Stimulated activated CD4-positive, alpha-beta T cell treated with anti-CD3 and anti-CD28 coated beads, Interleukin-15, amount 100 ng/mL, for 1 hour (primary cell): ENCODE measurements at places on chromosomes 3 and 15.

GRCh38 chr15:89021224-89021623 is 67.0 kb upstream of the ABHD2 start:
- no peak for DNase-seq

DNA sequence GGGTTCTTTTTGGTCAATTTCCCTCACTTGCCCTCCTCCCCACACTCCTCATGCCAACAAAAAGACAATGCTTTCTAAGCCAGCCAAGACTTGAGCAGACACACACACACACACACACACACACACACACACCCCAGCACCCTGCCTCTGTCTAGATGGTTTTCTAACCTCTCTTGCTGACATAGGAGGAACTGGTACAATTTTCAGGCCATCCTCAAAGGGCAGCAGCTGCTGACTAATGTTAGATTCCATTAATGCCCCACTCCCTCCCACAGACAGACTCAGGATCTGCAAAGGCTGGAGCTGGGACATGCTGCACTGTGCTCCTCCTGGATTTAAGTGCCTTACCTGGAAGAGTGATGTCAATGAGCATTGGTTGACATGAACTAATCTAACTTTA is 438.4 kb downstream of the OCA2 start:
- DNase-seq: no peak

DNA sequence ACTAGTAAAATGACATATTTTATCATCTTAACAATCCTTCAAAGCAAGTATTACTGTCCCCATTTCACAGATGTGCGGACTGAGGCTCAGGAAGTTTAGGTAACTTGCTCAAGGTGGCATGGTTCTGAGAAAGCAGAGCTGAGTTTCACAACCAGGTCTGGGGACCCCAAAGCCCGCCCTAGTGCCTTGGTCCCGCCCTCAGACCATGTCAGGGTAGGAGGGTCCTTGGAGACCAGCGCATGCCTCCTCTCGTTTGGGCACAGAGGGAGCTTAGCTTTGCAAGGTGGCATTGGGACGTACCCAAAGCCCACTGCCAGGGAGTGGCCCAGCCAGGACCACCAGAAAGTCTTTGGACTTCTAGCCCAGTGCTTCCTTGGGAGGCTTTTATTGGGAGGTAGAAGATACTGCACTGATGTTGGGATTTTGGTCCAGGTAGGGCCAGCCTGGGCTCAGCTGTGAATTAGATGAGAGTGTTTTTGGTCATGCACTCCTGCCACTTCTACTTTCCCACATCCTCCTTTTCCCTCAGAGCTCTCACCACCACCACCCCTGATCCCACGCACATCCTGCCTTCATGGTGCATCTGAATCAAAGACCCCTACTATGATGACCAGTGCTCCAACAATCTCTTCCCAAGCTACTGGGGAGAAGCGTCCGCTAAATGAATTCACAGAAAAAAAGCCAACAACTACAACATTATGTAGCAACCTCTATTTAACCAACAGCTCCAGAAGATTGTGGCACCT is 307.9 kb downstream of the TLE3 start:
- no peak for DNase-seq

GRCh38 chr3:9175421-9175820 is 74.0 kb downstream of the SRGAP3 start:
- DNase-seq: no peak

- DNase-seq: no peak
Observed at GRCh38 chr15:66864871-66865281, 162.8 kb downstream of the SMAD6 start.

GRCh38 chr3:14510838-14511622 is 29.1 kb downstream of the GRIP2 start:
- no peak for DNase-seq

- no peak for DNase-seq
Observed at GRCh38 chr3:119560160-119560559, 746 bp upstream of the CD80 start.

DNA sequence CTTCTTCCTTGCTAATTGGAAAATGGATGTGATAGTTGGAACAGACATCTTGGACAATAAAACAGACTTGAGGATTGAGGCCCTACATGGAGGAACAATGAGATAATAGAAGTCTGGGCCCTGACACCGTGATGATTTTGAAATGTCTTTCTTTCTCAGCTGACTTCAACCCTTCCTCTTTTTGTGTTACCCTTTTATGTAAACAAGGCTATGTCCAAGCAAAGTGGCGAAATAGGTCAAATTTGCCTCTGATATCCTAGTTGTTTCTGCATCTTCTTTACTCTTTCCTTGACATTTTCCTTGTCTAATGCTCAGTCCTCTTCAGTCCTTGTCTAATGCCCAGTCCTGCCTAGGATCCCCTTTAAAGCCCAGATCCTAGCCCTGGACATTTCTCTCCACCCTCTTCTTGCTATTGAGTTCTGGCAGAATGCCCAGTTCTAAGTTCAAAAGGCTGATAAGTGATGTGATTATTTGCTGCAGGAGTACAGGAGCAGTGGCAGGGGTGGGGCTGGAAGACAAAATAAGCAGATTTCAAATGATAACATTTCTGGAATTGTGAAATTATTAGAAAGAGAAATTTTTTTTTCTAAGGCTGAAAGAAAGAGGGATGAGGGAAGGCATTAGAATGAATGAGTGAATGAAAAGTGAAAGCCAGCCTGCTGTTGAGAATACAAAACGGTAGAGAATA is 6.5 kb upstream of the VPS8 start:
- no peak for DNase-seq

DNA sequence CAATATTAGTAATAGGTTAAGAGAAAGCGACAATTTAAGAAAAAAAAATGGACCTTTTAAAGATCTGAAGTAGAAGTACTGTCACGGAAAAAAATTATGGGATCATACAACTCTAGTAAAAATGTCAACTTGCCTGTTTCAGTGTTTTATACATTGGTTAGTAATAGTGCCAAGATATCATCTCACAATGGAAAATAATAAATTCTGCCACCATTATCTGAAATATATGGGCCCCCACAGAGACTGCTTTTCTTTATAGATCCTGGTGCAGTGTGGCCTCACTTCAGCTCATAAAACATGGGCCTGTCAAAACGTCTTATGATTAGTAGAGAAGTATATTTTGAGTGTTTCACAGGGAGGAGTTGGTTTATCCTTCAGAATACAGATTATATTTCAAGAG is 266.3 kb upstream of the EPHA6 start:
- no peak for DNase-seq

DNA sequence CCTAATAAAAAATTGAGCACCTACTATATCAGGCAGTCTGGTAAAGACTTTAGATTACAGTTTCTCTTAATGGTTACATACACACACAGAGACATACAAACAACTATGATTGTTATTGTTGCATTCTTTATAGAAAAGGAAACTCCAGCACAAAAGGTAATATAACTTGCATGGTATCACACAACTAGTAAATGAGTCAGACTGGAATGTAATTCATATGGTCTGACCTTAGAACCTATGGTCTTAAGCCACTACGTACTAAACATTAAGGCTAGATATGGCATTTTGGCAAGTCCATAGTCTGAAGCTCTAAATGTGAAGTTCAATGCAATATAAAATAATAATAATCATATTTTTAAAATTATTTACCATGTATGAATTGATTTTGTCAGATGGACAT is 380.6 kb downstream of the LSAMP start:
- no peak for DNase-seq

GRCh38 chr15:86629409-86630356 is 550.0 kb downstream of the AGBL1 start:
- no peak for DNase-seq

DNA sequence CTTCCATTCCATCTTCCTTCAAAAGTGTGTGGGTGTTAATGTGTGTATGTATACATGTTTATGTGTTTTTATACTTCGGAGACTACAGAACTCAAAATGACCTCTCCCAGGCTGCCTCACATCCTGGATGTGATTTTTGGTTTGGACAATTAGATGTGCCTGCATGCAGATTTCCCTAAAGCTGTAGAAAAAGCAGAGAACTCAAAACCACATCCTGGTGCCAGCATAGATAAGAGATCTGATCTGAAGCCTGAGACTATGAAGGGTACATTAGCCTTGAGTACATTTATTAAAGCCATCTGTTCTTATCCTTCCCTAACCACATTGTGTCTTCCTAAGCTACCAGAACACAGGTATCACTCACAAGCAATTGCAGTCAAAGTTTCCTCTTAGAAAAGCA is 319.4 kb upstream of the RASGRP1 start:
- DNase-seq: no peak

DNA sequence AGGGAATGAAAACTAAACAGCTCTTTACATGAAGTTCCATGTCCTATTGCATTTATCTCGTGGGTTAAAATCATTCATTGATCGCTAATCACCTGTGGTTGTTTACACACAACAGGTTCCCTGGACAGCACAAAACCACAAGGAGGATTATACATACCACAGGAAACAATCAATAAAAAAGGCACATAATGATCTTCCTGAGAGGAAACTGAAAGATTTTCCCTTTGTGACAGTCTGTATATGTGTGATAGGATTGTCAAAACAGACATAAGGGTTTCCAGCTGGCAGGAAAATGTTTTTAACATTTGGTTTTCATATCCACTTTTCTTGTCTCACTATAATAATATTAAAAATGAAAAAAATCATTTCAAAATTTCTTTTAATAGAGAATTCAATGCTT is 541.8 kb downstream of the NLGN1 start:
- DNase-seq: no peak

DNA sequence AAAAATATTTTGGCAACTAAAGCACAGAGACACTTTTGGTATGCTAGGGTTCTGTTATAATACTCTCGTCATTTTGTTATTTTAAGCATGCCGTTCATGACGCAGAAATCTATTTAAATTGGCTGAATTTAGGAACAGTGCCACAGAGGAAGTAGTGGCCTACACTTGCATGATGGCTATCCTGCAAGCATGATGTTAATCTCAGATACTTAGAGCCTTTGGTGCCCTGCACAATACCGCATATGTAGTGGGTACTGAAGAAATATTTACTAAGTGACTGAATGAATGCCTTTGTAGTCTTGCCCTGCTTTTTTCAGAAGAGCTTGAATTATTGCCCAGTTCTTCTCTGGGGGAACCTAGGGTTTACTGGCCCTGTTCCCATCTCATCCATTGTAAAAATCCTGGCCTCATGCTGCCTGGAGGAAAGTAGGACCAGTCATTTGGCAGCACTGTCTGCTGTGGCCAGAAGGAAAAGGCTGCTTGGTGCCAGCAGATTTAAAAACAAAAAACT is 79.0 kb downstream of the SERPINI1 start:
- DNase-seq: no peak

GRCh38 chr3:185075547-185075946 is 77.3 kb downstream of the C3orf70 start:
- no peak for DNase-seq

GRCh38 chr3:67535006-67535405 is 119.4 kb downstream of the SUCLG2 start:
- no peak for DNase-seq

GRCh38 chr3:189944285-189945145 is 176.2 kb downstream of the P3H2 start:
- DNase-seq: peak; percentile 5

- no peak for DNase-seq
Observed at GRCh38 chr3:17158941-17159682, 274.4 kb downstream of the PLCL2 start.

- no peak for DNase-seq
Observed at GRCh38 chr3:30776186-30776815, 118.2 kb downstream of the GADL1 start.

- DNase-seq: no peak
Observed at GRCh38 chr3:144868506-144868905, 896.9 kb downstream of the DIPK2A start.

DNA sequence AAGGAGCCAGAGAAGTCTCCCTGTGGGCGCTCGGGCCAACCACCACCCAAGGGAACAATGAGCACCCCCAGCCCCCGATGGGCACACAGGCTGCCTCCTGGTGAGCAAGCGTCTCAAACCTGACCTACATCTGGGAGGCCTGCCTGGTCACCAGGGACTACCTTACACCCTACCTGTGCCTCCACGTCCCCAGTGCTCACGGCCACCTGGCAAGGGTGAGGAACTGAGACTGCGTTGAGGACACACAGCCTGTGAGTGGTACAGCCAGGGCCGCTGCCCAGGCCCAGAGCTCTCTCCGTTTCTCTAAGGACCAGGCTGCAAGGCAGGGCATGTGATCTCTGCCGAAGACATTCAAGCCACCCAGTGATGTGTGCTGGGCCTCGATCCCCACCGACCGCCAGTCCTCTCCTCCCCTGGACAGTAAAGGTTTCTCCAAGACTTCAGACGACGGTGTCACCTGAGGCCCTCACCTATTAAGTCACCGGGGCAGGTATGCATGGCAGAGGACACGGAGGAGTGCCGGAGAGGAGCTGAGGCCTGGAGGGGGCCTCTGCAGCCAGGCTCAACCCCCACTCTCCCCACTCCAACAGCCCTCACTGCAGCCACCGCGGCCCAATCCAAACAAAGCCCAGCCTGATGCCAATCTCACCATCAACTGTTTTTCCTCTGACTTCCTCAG is 2.8 kb downstream of the GOLGA8A start:
- DNase-seq: no peak

DNA sequence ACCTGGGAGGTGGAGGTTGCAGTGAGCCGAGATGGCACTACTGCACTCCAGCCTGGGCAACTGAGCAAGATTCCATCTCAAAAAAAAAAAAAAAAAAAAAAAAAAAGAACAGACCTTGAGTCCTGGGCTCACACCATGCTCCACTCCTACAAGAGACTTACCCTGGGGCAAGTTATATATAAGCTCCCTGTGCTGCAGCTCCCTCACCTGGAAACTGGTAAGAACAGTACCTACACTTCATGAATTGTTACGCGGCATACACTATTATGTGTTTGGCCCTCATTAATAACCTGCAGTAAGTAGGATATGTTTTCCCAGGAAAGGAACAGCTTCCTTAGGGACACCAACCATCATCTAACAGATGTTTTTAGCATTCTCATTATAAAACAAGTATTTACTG is 119.6 kb downstream of the FMN1 start:
- no peak for DNase-seq

GRCh38 chr3:13210221-13210975 is 137.2 kb upstream of the IQSEC1 start:
- no peak for DNase-seq

DNA sequence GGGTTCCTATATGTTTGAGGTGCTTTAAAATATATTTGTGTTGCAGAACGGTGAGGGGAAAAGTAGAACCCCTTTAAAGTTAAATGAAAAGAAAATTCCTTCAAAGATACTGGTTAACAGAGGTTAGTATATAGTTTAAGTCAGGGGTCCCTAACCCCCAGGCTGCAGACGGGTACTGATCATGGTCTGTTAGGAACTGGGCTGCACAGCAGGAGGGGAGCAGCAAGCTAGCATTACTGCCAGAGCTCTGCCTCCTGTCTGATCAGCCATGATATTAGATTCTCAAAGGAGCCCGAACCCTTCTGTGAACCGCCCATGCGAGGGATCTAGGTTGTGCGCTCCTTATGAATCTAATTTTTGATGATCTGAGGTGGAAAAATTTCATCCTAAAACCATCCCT is 37.5 kb upstream of the RFX7 start:
- DNase-seq: no peak

DNA sequence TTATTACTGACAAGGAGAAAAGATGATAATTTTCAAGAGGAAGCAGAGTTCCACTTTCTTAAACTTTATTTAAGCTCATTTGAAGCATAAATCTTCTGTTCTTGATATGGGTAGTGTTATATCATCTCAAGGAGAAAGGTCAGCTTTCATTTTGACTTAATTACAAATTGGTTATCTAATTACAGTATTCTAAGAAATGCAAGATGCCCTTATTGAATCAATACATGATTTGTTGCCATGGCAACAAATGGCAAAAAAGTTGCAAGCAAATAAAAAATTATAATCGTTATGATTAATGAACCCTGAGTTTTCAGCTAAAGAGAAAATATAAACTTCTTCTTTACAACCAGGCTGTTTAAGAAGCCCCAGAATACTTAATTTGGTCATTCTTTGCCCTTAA is 622.7 kb downstream of the RBMS3 start:
- DNase-seq: no peak

- no peak for DNase-seq
Observed at GRCh38 chr15:59994888-59995557, 9.1 kb upstream of the FOXB1 start.
